ENCODE measurements at places on chromosomes 6 and 20.

DNA sequence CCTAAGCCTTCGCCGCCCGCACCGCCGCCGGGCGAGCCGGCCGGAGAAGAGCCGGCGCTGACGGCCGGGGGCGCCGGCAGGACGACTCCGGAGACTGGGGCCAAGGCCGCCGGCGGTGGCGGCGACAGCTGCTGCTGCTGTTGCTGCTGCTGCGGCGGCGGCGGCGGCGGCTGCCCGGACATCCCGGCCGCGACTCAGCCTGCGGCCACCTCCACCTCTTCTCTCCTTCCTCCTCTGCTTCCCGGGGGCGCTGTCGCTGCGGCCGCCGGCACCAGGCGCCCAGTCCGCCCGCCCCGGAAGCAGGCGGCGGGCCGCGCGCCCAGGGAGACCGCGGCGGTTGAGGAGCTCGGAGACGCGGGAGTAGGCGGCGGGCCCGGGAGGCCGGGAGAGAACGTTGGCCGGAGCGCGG is 307 bp downstream of the RANBP9 start:
- DNase-seq, result peak; percentile 65

DNA sequence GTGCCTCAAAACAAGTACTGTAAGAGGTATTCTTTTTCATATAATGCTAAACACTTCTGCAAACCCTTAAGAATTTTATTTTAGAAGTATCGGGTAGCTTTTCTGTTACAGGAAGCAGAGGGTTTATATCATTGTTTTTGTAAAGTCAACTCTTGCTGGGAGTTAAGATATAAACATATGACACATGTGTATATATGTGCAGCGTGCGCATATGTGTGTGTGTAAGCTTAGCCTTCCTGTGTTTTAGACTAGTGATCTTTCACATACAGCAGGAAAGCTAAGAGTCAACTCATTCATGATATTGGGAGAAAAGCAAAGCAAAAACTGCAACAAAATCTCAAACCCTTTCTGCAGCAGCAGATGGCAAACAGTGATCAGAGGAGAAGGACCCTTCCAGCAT is 102.4 kb downstream of the ARID1B start:
- no peak for DNase-seq

- DNase-seq, result no peak
Observed at GRCh38 chr6:84731901-84732300, 32.5 kb downstream of the TBX18 start.

GRCh38 chr6:122322824-122323223 is 76.6 kb upstream of the HSF2 start:
- no peak for DNase-seq
